ENCODE measurements at places on chromosomes 1 and 21.
A peak's percentile ranks its signal among the peaks of the same experiment; 100 is the strongest.

DNA sequence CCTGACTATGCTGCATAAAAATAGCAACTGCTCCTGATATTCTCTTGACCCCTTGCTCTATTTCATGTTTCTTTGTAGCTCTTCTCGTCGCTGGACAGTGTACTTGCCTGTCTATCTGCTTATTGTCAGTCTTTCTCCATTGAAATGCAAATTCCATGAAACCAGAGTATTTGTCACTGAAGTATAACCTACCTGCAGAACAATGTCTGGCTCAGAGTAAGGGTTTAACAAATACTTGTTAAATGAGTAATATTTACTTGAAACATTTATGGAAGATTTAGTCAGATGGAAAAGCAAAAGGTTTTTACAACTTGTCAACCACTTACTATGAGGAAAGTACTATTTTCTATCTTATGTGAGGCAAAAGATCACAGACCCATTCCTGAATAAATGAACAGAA lies 19.9 kb upstream of the ERICH3 start:
- no peak for DNase-seq

DNA sequence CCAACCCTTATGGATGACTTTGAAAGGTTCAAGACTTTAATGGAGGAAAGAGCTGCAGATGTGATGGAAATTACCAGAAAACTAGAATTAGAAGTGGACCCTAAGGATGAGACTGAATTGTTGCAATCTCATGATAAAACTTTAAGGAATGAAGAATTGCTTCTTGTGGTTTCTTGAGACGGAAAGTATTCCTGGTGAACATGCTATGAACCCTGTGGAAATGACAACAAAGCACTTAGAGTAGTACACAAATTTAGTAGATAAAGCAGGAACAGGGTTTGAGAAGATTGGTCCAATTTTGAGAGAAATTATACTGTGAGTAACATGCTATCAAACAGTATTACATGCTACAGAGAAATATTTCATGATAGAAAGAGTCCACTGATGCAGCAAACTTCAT lies 215.4 kb downstream of the OMA1 start:
- DNase-seq = no peak

- no peak for DNase-seq
These were observed 12.3 kb downstream of the LAPTM5 start for GRCh38 chr1:30745156-30745833.

DNA sequence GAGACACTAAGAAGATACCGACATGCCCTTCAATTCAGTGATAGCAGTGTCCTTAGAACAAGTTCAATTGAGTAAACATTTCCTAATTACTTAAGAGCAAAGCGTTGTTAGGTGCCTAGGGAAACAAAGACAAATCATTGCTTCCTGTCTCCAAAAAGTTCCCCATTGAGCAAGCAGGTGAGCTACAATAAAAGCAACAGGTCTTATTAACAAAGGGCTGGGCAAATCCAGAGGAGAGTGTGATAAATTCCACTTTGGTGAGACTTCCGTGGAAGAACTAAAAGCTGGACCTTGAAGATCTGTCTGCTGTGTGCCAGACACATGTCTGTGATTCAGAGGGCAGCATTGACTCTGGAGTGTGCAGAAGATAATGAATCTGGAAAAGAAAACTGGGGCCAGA lies 1.9 kb upstream of the TUT4 start:
- peak; percentile 14 for DNase-seq

DNA sequence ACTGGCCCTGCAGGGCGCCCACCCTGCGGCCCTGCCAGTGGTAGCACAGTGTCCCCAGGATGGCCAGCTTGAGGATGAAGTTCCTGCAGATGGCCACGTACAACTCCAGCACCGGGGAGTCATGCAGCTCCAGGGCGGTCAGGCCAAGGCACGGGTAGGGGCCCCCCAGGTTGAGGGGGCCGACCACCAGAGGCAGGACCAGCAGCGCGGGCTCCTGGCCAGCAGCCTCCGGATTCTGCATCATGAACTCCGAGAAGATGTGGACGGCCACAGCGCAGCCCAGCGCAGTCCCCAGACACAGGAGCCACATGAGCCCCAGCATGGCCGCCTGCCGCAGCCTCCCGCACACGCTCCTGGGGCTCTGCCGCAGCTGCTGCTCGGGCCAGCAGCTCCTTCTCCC lies 41.0 kb downstream of the ZNF691 start:
- no peak for DNase-seq

DNA sequence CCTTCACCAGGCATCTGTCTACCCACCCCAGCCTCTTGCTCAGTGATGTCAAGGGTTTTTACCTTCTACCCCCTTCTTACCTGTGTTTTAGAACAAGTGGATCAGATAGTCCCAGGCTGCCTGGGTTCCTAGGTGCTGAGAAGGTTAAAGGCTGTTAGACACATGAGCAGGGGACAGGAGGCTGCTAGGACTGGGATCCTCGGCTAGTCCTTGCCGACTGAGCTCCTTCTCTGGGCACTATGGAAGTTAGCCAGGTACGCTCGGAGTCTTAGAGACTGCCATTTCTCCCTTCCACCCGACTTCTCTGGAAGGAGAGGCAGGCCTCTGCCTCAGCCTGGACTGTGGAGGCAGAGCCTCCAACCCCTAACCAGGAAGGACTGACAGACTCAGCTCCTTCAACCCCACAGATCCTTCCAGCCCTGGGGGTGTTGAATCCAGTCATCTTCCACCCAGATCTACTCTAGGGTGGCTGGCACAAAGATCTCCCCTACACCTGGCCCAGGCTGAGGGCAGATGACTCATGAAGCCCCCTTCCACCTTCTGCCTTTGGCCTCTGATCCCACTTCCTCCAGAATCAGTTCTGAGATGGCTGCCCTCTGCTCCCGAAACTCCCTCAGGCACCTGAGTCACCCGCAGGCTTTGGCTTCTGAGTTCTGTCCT lies at the start of gene DYNLT4:
Gene DYNLT4 (minus strand): TSS at position 648 of the 660 bp plus-strand sequence. CDS start 683 bp downstream, outside the sequence.
- DNase-seq = no peak

- DNase-seq = no peak
These were observed 28.5 kb upstream of the H3-3A start for GRCh38 chr1:226033991-226034390.

GRCh38 chr21:46153247-46154154 lies 1.9 kb downstream of the FTCD start:
- DNase-seq = peak; percentile 54

DNA sequence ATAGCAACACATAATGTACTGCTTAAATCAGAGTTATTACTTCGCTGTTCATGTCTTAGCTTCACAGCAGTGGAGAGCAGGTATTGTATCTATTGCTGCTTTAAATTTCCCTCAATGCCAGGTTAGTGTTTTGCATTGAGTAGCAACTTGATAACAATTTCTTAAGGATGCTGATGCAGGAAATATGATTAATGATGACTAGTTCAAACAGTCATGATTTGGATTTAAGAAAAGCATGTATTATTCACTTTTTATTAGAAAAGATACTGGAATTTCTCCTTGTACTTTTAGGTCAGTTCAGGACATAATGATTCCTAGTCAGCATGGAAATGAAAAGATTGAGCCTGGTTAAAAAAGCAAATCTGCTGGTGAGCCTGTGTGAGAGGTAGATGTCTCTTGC lies 67.2 kb upstream of the ARHGAP29 start:
- no peak for DNase-seq

- DNase-seq = no peak
These were observed 199.9 kb upstream of the FMN2 start for GRCh38 chr1:239891621-239892358.

DNA sequence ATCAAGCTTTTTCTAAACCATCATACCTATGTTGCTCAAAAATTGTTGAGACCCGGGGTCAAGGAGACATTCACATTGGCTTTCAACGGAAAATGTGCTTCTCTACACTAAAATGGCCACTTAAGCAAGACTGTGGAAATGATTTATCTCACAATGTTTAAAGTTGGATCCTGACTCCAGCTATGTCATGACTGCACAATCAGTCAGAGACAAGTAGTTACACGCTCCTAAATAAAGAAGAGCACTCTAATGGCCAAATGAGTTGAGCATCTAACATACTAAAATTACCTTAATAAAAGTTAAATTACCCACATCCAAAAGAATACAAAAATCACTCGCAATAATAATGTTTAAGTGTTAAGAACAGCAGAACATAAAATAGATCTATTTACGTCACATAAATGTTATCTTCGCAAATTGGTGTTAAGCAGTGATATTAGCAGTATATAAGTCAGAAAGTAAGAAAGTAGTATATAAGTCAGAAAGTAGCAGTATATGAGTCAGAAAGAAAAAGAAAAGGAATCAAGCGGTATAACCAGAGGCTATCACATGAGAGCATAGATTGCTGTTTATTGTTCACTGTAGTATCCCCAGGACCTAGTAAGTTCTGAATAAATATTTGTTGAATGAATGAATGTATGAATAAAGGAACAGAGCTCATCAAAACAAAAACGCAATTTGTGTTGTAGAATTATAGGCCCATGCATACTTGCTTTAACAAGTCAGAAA lies 28.4 kb downstream of the ZNF281 start:
- no peak for DNase-seq

DNA sequence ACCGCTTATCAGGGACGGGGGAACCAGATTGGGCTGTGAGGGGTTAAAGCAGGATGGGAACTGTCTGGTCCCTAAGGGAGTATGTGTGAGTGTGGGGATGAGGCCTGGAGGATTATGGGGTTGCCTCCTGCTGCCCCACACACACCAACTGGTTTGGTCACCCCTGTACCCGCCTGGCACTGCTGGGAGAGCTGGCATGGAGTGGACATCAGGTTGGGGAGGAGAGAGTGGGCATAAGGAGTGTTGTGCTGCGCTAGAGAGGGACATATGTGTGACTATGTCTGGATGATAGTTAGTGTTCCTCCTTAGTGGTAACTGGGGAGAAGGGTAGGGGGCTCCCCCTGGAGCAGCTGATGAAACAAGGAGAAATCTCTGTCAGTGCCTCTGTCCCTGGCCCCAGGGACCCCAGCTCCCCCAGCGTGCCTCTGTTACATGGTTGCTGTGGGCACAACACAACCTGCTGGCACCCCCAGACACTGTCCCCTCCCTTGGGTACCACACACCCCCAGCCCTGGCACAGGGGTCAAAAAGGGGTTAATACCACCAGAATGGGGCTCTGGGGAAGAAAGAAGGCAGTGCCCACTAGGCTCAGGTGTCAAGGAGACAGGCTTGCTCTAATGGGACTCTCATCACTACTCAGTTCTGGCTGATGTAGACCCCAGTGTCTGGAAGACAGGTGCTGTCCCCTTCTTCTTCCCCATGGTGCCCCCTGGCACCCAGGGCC lies 1.9 kb downstream of the ZBTB7B start:
- no peak for DNase-seq

- no peak for DNase-seq
These were observed 111.2 kb upstream of the CACHD1 start for GRCh38 chr1:64358692-64359091.

- DNase-seq = no peak
These were observed 20.5 kb downstream of the IQGAP3 start for GRCh38 chr1:156551869-156552268.

GRCh38 chr1:3283849-3284248 lies 170.6 kb upstream of the ARHGEF16 start:
- DNase-seq = peak; percentile 37

DNA sequence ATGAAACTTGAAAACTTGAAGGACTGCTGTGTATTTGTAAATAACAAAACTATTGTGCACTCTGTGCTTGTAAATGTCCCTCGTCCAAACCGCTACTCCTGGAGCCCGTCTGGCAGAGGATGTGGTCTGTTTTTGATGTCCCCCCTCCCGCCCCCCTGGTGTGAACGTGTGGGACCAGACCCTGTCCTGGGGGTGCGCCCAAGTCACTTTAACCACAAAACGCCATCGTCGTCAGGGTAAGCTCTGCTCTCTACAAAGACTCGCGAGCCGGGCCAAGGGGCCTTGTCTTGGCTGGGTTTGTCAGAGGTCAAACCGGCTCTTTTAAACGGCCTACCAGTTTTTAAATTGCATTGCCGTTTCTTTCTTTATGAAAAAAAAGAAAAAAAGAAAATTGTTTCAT lies 87.4 kb upstream of the TMEM51 start:
- DNase-seq = no peak

- no peak for DNase-seq
These were observed 103.8 kb downstream of the TOMM20 start for GRCh38 chr1:235024711-235025421.

DNA sequence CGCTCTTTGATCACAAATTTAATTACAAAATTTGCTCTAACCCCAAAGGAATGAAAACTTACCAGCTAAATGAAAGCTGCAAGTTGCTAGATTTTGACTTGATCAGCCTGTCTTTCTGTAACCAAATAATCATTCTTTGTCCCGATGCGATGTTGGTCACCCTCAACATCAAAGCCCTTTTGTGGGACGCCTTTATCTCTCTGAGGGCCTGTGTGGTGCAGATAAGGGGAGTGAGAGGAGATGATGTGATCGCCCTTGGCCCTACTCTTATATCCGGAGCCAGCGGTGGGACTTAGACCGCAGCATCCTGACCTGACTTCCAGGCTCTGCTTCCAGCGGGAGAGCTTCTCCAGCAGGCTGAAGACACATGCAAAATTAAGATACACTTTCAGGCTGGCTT lies 19.3 kb upstream of the UMODL1 start:
- DNase-seq = no peak

DNA sequence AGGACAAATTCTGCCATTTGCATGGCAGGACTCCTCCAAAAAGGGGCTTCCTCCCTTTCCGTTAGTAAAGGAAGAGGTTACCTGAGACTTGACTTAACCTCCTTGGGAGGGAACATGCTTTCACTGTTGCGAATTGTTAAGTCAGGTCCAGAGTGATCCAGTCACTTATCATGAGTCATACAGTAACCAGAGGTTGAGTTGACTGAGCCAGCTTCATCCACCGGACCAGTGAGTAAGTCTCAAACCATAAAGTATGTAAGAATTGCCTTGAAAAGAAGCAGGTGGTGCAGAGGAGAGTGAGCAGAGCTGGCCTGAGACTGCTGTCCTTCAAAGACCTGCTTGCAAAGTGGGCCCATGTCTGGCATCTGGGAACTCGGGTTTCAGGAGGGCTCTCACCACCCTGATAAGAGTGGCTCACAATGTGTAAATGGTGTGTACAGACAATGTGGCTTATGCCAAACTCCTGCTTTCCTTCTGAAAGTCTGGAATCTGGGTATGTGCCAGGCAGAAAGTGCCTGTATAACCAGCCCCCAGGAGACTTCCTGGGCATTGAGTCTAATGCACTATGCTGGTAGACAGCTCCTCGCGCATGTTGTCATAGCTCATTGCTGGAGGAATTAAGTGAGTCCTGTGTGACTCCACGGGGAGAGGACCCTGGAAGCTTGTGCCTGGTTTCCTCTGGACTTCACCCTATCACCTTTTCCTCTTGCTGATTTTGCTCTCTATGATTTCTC lies 84.3 kb upstream of the KLHDC7A start:
- no peak for DNase-seq

- no peak for DNase-seq
These were observed 159.9 kb upstream of the AJAP1 start for GRCh38 chr1:4494558-4494957.

GRCh38 chr1:67801903-67802302 lies 31.4 kb downstream of the GNG12 start:
- DNase-seq = no peak

DNA sequence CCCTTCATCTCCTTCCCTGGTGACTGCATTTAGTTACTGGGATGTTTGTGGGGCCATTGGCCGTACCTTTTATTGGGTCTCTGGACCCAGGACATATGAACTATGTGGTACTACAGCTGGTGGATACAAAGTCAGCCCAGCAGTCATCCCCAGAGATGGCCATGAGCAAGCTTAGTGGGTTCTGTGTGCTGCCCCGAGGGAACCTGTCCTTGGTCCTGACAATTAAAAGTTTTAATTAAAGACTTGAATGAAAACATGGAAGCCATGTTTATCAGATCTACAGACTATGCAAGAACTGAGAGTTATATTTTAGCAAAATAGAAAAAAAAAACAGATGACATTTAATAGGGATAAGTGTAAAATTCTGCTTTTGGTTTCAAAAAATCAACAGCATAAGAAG lies 2.8 kb upstream of the NES start:
- no peak for DNase-seq

- peak; percentile 42 for DNase-seq
These were observed 371.2 kb downstream of the NPHP4 start for GRCh38 chr1:5620997-5621396.

All from neuronal stem cell (in vitro differentiated cells).